ENCODE measurements at places on chromosomes 13 and 19.

DNA sequence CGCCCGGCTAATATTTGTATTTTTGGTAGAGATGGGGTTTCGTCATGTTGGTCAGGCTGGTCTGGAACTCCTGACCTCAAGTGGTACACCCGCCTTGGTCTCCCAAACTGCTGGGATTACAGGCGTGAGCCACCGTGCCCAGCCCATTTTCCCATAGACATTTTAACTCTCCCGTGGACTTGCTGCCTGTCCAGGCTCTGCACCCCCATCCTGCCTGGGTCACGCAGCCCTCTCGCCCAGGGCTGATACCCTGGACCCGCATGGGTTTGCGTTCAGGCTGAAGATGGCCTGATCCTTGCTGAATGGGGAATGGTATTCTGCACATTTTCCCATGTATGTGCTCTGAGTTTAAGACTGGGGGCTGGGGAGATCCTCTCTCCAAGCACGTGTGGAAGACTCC, 46.0 kb upstream of the RANBP3 start:
- no peak for DNase-seq

GRCh38 chr19:7743425-7743841, 3.9 kb downstream of the CD209 start:
- no peak for DNase-seq

DNA sequence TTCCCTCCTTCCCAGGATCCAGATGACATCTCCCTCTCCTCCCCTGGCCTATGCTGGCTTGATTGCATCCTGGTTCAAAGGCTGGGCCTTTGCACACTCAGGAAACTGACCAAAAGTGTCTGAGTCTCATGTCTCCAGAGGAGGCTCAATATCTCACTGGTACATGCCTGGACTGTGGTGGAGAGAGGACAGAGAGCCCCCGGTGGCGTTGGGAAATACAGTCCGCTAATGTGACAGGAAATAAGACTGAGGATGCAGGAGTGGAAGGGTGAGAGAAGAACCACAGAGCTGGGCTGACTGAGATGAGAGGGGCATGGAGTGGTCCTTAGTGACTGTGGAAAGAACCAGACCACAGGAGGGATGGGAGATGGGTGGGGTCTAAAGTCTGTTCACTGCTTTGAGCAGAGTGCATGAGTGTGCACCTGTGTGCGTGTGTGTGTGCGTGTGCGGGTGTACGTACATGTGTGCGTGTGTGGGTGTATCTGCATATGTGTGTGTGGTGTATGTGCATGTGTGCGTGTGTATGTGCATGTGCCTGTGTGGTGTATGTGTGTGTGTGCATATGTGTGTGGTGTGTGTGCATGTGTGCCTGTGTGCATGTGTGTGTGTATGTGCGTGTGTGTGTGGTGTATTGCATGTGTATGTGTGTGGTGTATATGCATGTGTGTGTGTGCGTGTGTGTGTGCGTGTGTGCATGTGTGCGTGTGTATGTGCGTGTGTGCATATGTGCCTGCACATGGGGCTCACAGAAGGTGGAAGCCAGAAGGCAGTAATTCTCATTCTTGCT, 1.9 kb downstream of the SIGLEC5 start:
- no peak for DNase-seq

DNA sequence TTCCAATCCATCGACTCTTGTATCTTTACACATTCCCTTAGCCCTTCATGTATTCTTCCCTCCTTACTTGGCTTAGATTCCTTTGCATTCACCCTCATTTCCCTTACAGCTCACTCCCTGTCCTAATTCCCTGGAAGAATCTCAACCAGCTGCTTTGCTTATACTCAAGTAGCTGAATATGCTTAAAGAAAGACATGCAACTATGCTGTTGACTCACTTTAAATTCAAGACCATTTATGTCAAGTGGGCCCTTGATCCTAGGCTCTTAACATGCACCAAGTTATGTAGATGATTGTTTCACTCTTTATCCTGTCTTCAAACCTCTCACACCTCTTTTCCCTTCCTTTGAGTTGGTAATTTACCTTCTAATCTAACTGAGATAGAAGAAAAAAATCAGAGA, 7.4 kb downstream of the CCDC122 start:
- DNase-seq = no peak

GRCh38 chr19:17234911-17235299, 8.9 kb downstream of the OCEL1 start:
- DNase-seq = peak; percentile 62

DNA sequence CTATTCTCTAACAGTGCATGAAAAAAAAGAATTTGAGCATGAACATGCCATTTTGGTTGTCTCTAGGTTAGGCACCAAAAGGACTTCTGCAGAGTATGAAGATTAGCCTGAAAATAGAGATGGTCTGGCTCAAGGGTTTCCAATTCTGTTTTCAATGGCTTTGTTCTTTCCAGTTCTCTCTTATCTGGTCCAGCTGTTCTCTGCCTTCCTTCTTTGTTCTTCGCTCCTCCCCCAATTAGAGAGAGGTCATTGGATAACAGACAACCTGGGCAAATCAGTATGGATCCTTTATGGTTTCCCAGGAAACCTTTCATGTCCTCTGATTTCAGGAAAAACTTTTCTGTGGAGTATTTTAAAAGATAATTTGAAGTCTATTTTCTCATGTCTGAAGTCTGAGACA, 623.4 kb downstream of the PCDH17 start:
- no peak for DNase-seq

GRCh38 chr19:40461669-40462221, 3.8 kb downstream of the BLVRB start:
- DNase-seq = no peak

DNA sequence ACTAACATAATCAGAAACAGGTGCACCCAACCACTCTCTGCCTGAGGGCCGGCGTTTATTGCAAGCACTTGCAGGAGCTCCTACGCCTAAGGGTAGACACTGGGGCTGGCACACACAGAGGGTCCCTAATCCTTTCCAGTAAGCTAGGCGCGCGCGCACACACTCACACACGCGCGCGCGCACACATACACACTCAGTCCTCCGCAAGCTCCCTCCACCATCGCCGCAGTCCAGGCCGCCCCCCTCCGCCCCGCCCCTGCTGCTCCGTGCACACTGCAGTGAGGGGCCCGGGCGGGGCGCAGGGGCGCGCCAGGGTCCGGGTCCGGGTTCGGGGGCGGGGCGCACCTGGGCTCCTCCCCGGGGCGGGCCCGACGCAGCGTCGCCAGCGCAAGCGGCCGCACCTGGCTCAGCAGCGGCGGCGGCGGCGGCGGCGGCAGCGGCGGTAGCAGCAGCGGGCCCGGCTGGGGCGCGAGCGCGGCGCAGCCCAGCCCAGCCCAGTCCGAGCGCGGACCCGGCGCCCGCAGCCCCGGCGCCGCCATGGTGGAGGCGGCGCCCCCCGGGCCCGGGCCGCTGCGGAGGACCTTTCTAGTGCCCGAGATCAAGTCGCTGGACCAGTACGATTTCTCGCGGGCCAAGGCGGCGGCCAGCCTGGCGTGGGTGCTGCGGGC, at the start of gene CAMSAP3:
CAMSAP3 (plus strand) TSS at position 398 of the 668 bp plus-strand sequence; CDS start at position 538, 140 bp downstream.
- DNase-seq = peak; percentile 21

- no peak for DNase-seq
Measured at GRCh38 chr13:42883142-42883541, 101.8 kb downstream of the FAM216B start.

DNA sequence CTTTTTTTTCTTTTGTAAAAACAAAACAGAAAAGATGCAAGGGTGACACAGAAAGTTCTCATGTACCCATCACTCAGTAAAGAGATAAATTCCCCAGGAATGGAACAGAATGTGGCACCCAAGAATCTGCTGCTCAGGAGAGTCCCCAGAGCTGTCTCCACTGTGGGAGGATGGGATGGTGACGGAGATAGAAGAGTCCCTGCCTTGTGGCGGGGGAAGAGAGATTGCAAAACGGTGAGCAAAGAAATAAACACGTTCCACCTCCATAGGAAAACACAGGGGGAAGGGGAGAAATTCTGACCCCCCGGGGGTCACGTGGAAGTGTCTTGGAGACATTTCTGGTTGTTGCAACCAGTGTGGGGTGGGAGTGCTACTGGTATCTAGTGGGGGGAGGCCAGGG, 76.4 kb downstream of the INSR start:
- no peak for DNase-seq

DNA sequence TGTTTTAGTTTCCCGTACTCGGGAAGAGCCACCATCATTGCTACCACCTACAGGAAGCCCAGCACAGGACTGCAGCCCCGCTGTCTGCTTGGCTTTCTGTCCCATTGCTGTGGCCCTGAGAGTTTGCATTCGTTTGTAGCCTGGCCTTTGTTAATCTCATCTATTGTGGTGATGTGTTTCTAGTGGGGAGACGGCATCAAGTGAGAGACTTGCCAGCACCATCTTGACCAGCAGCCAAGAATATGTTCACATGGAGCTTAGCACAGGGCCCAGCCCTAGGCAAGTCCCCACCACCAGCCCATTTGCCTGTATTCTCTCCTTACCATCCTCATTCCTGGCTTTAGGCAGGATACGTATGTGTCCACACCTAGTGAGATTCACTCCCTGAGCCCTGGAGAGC, 17.3 kb upstream of the OVOL3 start:
- DNase-seq = no peak

DNA sequence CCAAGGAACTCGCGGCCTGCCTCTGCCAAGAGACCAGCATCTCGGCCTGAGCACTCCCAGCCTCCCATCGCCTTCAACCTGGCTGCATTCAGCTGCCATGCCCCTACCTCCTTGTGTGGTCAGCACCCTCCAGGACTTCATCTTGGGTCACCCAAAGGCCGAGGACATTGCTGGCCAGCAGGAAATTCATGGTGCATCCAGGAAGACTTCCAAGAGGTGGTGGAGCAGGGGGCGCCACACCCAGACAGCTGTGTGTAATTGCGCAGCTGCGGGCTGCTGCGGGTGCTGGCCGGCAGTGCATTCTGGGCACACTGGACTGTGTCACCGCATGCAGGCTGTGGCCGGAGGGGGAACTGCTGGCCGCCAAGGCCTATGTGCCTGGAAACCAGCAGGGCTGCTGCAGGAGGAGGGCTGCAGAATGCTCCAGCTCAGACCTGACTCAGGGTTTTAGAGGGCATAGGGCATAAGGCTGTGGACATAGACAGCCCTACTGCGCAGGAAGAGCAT, 164.3 kb upstream of the TUBA3C start:
- no peak for DNase-seq

DNA sequence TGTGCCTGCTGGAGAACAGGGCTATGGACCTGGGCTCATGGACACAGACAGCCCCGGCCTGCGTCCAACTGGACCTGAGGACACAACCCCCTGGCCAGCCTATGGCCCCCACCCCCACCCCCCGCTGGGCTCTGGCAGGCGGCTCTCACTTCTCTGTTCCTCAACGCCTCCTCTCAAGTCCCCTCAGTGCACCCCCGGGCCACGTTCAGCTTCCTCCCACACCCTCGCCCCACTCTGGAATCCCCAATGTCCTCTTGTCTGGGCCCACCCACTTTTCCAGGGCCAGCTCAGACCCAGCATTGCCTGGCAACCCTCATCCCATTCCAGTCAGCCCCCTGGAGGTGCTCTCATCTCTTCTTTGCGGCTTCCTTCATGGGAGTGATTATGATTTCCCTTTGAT, 130.2 kb upstream of the SPACA7 start:
- DNase-seq = no peak

- no peak for DNase-seq
Measured at GRCh38 chr13:24921003-24921402, 157.0 kb downstream of the RNF17 start.

- DNase-seq = no peak
Measured at GRCh38 chr13:106133025-106133424, 402.4 kb downstream of the EFNB2 start.

- no peak for DNase-seq
Measured at GRCh38 chr13:44763615-44764301, 187.6 kb upstream of the TSC22D1 start.

- DNase-seq = no peak
Measured at GRCh38 chr19:54271106-54271505, 9.8 kb downstream of the LILRB2 start.

- peak; percentile 57 for DNase-seq
Measured at GRCh38 chr19:19460761-19461265, 54.5 kb downstream of the TSSK6 start.

DNA sequence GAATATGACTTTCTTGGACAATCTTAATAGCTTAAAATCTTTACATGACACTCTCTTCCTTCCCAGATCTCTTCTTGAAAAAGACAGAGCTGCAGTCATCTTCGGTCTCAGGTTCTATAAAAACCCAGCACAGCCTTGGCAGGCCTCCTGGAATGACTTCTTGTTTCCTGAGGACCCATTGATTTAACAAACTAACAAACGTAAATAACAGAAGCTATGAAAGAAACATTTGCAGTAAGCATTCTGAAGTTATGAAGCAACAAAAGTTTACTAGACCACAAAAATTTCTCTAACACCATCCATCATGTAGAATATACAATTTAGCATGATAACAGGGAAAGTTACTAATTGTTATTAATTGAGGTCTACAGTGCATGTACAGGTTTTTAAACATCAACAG, 62.8 kb upstream of the STARD13 start:
- no peak for DNase-seq

DNA sequence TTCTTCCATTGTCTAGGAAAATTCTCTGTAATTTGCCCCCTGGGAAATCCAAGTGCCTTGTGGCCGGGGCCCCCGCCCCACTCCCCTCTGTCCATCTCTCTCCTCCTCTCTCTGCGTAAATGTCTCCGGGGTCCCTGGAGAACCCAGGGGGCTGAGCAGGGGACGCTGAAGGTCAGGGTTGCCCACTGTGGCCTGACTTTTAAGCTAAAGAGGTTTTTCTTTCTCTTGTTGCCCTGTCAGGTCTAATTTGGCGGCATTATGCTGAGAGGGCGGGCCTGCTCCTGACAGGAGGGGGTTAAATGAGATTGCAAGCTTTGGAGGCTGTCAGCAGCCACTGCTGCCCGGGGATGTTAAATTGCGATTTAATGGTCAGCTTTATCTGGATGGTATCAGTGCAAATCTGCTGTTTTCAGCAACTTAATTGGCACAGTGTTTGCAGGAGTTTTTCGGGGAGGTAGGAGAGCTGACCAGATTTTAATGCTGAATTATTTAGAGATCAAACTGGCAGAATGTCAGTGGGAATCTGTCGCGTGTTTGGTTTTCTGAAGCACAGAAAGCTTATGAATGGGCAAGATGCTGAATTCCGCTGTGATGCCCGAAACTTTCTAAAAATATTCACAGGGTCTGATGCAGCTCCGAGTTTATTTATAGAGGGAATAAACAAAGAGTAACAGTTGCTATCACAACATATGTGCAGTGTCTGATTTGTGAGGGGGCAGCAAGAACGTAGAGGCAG, 93.2 kb upstream of the SOX1 start:
- no peak for DNase-seq

GRCh38 chr13:51327961-51328360, 11.5 kb upstream of the SERPINE3 start:
- no peak for DNase-seq

- no peak for DNase-seq
Measured at GRCh38 chr13:100269837-100270236, 180.9 kb downstream of the PCCA start.

- DNase-seq = no peak
Measured at GRCh38 chr13:107742544-107742943, 472.8 kb downstream of the LIG4 start.
